RPMI7951 (cell line): ENCODE measurements at places on chromosomes 12 and 14.

GRCh38 chr14:104137297-104138097 lies 890 bp upstream of the KIF26A start:
- peak; percentile 8 for DNase-seq

DNA sequence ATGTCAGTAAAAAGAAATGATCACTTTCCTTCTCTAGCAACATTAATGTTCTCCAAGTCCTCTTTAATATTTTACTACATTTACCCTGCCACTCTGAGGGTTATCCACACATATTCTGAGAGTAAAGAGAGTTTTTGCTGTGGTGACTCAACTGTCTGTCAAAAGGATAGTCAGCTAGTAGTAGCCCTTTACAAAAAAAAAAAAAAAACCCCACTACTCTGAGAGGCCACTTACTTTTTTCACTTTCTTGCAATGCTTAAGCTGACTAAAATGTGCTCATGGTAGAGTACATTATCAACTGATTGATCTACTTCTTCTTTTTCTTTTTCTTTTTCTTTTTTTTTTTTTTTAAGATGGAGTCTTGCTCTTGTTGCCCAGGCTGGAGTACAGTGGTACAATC lies 27.6 kb upstream of the PPM1A start:
- no peak for DNase-seq

GRCh38 chr14:54396493-54397335 lies at the start of gene CDKN3:
Gene CDKN3, plus strand, starts transcription at chr14:54397007. Its CDS starts 62 bp downstream, at chr14:54397069.
- DNase-seq = peak; percentile 99

DNA sequence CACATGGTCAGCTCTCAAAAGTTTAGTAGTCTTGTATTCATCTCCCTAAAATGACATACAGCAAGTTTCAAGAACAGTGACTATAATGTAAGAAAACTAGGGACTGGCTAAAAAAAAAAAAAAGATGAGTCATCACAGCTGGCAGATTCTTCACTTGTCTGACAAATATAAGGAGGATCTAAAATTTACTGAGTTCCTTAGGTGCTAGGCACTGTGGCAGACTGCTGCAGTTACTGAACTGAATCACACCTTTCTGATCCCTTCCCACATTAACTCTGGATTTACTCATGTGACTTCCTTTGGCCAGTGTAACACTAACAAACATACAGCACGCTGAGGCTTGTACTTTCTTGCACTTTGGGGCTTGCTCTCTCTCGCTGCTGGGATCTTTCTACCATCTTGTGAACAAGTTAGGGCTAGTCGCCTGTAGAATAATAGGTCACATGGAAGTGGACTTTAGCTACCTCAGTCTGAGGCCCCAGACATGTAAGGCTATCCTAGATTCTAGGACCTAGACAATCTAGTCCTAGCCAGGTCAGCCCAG lies 32.1 kb downstream of the BAZ1A start:
- DNase-seq = peak; percentile 68

GRCh38 chr12:67579662-67580003 lies 68.9 kb upstream of the DYRK2 start:
- no peak for DNase-seq

- no peak for DNase-seq
Measured at GRCh38 chr14:57870686-57871457, 5.0 kb upstream of the SLC35F4 start.

GRCh38 chr12:127803545-127803944 lies 463.4 kb upstream of the TMEM132C start:
- DNase-seq = peak; percentile 11

DNA sequence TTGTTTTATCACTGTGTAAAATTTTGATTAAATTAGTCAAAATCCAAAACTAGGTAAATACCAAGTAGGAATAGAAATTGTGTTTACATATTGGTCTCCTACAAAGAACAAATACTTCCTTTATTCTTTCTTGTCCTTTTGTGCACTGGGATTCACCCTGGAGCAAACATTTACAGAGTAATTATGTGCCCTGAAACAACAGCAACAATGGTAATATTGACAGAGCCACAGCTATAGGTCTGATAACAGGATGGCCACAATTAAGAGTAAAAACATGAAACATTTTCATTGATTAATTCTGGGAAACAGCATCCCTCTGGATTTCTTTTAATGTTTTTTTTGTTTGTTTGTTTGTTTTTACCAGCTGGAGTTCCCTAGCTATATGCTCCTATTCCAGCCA lies 61.2 kb downstream of the SLC38A6 start:
- no peak for DNase-seq

GRCh38 chr12:58099476-58099875 lies 158.1 kb downstream of the ATP23 start:
- peak; percentile 27 for DNase-seq

DNA sequence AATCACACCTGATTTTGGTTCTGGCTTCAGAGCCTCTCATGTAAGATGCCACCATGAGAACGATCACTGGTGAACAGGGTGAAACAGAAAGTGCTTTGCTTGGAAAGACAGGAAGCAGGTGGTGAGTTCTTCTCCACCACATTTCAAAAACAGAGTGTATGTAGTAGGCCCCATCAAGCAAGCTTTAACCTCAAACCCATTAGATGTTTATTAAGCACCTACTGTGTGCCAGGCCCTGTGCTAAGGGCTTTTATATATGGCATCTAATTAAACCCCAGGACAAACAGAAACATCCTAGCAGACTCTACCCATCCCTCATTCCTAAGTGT lies 47.8 kb upstream of the MED13L start:
- DNase-seq = no peak

GRCh38 chr12:51752234-51752889 lies 96.2 kb downstream of the FIGNL2 start:
- DNase-seq = peak; percentile 73

DNA sequence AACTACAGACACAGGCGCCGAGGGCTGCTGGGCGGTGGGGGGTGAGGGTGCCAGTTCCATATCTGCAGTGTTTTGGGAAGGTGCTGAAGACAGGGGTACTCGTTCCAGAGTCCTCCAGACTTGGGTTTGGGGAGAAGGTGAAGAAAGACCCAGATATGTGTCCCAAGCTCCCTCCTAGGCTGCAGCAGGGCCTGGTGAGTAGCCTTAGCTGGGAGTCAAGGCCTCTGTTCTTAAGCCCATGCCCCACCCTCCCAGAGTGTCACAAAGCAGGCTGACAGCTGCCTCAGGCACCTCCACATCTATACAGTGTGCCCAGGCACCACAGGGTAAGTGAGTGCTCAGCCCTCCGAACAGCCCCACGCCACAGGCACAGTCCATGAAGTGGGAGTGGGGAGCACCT lies 4.3 kb downstream of the NCKAP5L start:
- DNase-seq = no peak

DNA sequence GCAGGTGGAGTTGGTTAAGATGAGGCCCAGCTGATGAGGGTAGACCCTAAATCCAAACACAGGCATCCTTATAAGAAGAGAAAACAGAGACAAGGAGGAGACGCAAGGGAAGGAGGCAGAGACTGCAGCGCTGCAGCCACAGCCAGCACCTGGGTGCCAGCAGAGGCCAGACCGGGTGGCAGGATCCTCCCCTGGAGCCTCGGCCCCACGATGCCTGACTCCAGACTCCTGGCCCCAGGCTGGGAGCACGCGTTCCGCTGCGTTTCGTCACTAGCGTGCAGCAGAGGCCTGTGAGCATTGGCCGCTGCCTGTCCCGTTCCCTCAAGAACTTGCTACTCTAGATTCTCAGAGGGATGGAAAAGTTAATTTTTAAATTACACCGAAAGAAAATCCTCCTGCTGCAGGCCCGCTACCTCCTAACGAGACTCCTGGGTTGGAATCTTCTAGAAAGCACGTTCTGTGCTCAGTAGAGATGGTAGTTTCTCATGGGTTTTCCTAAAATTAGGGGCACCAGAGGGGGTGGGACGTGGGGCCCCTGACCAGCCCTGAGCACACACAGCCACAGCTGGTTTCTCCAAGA lies 57.7 kb upstream of the FBRSL1 start:
- DNase-seq = no peak

GRCh38 chr12:3770891-3771290 lies 18.0 kb upstream of the CRACR2A start:
- peak; percentile 85 for DNase-seq

DNA sequence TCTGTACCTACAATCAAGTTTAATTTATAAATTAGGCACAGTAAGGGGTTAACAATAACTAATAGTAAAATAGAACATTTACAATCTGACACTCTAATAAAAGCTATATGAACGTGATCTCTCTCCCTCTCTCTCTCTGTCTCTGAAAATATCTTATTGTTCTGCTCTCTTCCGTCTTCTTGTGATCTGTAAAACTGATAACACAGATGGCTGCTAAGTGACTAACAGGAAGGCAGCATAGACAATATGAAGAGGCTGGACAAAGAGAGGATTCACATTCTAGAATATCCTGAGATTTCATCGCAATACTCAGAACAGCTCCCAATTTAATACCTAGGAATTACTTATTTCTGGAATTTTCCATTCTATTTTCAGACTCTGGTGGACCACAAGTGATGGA lies 827.2 kb downstream of the FLRT2 start:
- DNase-seq = no peak

- no peak for DNase-seq
Measured at GRCh38 chr12:93704122-93704521, 26.9 kb downstream of the CRADD start.

DNA sequence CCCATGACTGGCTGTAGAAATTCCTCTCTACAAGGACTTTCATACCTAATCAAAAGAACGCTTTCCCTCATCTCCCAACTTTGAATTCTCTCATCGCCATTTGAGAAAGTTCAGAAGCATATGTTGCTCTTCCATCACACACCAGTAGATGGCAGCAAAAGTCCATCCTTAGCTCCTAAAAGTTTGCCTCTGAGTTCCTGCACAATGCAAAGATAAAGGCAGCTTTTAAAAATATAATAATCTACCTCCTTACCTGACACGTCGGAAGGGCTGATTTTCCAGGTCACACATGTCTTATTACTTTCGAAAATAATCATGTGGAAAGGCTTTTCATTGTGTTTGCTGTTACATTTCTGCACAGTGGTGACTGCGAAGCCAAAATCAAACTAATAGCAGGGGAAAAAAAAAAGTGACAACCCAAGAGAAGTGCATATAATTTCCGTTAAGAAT lies 456.7 kb upstream of the SEL1L start:
- peak; percentile 34 for DNase-seq

DNA sequence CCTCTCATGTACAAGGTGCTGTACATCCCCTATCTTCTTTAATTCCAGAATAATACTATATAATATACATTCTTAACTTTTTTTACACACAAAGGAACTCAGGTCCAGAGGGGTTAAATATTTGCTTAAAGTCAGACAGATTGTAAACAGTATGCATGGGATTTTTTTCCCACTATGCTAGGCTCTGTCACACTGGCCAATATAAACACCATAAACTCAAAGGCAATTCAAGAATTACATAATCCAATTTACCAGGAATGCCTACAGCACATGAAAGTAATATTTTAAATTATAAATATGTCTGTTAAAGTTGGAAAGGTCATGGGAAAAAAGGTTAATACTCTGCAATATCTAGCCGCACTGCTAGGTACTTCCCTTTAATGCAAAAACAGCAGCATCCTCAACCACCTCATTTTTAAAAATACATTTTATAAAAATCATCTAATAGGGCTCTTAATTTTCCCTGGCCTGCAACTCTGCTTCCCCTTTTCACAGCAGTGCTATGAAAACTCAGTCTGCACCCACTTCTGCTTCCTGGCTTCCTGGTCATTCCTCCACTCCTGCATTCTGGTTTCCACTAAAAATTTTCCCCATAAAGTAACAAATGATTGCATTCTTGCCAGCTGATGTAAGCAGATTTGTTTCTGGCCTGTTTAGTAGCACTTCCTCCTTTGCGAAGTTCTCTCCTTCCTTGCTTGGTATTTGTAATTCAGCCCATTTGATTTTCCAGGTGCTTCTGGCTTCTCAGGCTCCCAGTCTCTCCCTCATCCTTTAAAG lies 128.1 kb downstream of the ITPR2 start:
- no peak for DNase-seq

DNA sequence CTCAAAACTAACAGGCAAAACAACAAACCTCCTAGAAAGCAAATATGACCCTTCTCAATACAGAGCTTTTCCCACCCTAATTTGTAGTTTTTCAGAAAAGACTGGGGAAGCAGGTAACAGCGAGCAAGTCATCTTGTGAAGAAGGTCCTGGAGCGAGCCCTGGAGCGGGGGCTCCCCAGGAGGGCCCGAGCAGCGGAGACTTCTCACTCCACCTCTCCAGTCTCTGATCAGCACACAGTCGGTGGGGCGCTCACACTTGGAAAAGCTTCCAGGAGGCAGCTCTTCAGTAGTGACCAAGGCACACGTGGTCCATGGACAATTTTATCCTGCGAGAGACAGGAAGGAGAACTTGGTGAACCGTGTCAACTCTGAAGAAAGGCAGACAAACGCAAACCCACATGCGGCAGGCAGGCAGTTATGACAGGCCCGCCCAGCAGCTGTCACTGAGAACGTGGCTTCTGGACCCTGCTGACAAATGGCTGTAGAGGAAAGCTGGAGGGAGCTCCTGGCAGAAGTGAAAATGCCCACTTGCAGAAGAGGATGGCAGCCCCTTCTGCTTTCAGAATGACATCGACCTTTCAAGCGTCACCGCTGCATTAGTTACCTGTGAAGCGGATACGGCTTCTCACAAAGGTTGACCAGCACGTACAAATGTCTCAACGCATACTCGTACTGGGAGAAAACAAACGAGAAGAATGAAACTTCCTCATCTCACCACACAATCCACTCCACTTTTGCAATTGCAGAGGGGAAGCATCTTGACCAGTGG lies 44.2 kb downstream of the LGMN start:
- DNase-seq = no peak

DNA sequence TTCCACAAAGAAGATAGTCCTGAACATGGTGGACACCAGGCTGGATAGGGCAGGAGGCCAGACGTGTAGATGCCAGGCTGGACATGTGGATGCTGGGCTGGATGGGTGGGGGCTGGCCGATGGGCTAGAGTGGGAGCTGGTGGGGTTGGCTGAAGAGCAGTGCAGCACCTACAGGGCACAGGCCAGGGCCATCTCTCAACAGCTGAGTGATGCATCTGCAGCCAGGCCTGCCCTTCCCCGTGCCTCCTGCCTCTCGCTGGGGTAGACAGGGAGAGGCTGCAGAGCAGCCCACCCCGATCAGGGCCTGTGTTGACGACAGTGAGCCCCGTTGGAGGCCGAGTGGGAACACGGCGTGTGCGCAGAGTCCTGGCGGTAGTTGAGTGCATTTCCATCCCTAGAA lies 39.3 kb downstream of the EP400 start:
- DNase-seq = no peak

- no peak for DNase-seq
Measured at GRCh38 chr12:100715976-100716944, 78.3 kb upstream of the ANO4 start.

DNA sequence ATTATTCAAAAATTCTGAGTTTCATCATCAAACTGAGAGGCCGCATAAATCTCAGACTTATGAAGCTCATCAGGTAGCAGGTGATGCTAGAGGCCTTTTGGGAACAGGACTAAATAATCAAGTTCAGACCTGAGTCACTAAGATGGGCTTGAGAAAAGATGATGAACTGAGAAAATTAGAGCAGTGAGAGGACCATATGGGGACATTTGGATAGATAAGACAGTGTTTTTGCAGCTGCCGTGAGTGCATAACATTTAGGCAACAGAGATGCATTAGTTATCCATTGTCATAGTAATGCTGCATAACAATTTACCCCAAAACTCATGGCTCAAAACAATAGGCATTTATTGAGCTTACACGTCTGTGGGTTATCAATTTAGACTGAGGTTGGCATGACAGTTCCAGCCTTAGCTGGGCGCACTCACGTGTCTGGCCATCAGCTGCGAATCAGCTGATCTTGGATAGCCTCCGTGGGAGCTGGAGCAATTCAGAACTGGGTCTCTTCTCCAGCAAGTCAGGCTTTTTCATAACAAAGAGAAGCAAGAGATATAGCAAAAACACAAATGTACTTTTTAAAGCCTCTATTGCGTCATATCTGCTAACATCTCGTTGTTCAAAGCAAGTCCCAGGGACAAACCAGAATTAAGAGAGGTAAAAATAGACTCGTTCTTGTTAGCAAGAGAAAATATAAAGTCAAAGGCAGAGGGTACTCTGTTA lies 72.8 kb downstream of the CAPZA3 start:
- DNase-seq = no peak
